GM12878 (cell line): ENCODE measurements at places on chromosomes 12 and 14. TPM values are rescaled to one million over a fixed set of nuclear protein-coding genes. Genes with fewer than 3 reads are reported as not detected.

GPR162 gene
- not detected in 2 replicates for total RNA-seq

TOGARAM1 gene
- total RNA-seq = 5.9 and 7.7 TPM in 2 replicates

TBX3 gene
- 0.11 and 0.28 TPM in 2 replicates for total RNA-seq

AQP5 gene
- not detected in 2 replicates for total RNA-seq

SLC5A8 gene
- total RNA-seq = not detected in 2 replicates

PDZRN4 gene
- not detected in 2 replicates for total RNA-seq

AQP6 gene
- not detected in 2 replicates for total RNA-seq

KRT75 gene
- total RNA-seq = not detected in 2 replicates

GRCh38 chr12:41076114-41076513, 112.0 kb upstream of the PDZRN4 start:
- H3K27me3 ChIP-seq = no peaks in the 10 kb centered on the region
- no peak overlapping the region for H3K27ac ChIP-seq
- no peak for DNase-seq
- no peaks in the 10 kb centered on the region for H3K4me1 ChIP-seq
- H3K36me3 ChIP-seq = no peaks in the 10 kb centered on the region
- no peak overlapping the region for H3K4me3 ChIP-seq

- DNase-seq = no peak
- no peak overlapping the region for H3K27ac ChIP-seq
- no peaks in the 10 kb centered on the region for H3K36me3 ChIP-seq
- no peaks in the 10 kb centered on the region for H3K4me1 ChIP-seq
- H3K4me3 ChIP-seq = no peak overlapping the region
These were observed 67.4 kb downstream of the ACTN1 start for GRCh38 chr14:68911594-68912227.

DNA sequence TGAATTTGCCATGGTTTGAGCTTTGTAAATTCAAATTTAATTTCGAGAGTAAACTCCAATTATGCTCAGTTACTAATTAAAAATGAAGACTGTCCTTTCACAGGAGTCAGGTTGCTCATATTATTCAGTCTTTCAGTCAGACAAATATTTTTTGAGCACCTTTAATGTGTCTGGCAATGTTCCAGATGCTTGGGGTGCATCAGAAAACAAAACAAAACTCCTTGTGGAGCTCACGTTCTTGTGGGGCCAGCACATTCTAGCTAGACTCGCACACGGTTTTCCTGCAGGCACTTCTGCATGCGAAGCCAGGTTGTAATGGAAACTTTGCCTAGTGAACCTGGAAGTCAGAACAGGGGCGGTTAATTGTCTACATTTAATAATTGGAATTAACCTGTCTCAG, 64.0 kb upstream of the ATF1 start:
- no peak overlapping the region for H3K27ac ChIP-seq
- H3K4me1 ChIP-seq = no peaks in the 10 kb centered on the region
- no peak overlapping the region for H3K4me3 ChIP-seq
- peaks cover 24% of the 10 kb centered on the region for H3K36me3 ChIP-seq
- H3K27me3 ChIP-seq = no peaks in the 10 kb centered on the region
- no peak for DNase-seq

DNA sequence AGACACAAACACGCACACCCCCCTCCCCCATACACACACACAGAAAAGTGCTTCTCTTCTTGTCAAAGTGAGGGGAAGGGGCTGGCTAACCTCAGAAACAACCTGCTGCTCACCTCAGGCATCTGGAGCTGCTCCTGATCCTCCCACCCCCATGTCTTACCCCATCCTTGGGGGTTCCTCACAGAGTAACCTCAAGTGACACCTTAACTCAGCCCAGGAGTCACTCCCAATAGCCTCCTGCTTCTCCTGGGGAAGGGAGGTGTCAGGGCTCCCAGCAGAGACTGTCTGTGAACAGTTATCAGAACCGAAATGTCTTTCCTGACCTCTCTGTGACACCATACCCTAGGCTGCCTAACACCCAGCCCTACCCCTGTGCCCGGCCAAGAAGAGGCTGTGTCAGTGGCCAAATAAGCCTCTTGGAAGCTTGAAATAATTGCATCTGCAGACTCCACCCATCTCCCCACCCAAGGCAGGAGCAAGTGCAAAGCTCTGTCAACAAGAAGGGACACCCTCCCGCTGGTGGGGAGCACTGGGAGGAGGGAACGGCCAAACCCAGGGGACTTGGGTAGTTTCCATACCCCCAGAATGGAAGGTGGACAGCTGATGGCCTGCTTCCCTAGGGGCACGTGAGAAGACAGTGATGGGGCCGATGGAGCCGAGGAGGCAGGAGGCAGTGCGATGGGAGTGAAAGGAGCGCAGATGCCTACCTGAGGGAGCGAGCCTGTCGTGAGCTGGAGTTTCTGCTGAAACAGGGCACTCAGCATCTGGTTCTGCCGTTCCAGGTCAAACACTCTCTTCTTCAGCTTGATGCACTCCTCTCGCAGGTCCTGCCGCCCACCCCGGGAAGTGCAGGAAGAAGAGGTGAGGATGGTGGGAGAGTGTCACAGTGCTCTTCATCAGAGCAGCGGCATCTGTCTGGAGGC, 26.8 kb downstream of the NCKAP5L start:
- no peak overlapping the region for H3K27ac ChIP-seq
- no peaks in the 10 kb centered on the region for H3K27me3 ChIP-seq
- no peaks in the 10 kb centered on the region for H3K4me1 ChIP-seq

DNA sequence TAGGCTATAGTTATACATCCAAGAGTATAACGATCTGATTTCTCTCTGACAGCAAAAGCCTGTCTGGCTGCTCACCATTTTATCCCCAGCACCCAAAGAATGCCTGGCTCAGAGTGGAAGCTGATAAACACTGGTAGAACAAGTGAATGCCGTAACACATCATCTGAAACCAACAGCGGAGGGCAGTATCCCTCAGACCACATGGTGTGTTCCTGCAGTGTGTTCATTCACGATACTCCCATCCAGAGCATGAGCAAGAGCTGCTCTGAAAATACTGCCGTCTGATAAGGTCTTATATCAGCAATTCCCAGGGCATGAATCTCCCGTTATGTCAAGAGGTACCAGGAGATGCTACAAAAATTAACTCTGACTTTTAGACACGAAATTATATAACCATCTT, 95.9 kb downstream of the TTC7B start:
- H3K4me1 ChIP-seq = no peaks in the 10 kb centered on the region
- H3K36me3 ChIP-seq = no peaks in the 10 kb centered on the region
- no peak overlapping the region for H3K4me3 ChIP-seq
- no peaks in the 10 kb centered on the region for H3K27me3 ChIP-seq

- H3K27me3 ChIP-seq = no peaks in the 10 kb centered on the region
- H3K4me1 ChIP-seq = peaks cover 10% of the 10 kb centered on the region
- no peaks in the 10 kb centered on the region; the same call in 1 of the 2 replicates for H3K36me3 ChIP-seq
- DNase-seq = no peak
These were observed 84.0 kb downstream of the DCAF5 start for GRCh38 chr14:69068744-69069421.

DNA sequence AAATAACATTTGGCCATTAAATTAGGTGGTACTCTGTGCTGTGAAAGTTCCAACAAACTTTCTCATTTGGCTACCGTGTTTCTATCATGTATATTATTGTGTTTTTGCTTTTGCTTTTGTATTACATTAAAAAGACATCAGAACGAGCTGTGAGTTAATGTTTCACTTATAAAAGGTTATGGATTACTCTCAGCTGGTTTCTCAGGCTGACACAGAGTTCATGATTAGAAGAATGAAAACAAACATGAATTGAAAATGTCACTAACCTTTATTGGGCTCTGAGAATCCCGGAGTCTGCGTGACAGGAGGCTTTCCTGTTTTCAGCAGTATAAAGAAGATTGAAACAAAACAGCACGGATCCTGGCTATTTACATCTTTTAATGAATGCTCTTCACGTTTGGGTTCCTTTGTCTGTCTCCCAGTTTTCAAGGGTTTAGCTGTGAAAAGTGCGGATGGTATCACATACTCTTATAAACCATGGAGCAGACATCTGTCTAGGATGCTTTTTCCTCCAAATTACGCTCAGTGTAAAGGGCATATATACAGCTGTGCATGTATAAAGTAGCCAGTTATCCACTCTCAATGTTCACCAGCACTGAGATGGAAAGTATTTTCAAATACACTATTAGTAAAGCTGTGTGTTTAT, 153.6 kb downstream of the PTCSC3 start:
- no peak for DNase-seq
- no peaks in the 10 kb centered on the region for H3K27me3 ChIP-seq
- no peaks in the 10 kb centered on the region for H3K36me3 ChIP-seq
- H3K4me3 ChIP-seq = no peak overlapping the region

DNA sequence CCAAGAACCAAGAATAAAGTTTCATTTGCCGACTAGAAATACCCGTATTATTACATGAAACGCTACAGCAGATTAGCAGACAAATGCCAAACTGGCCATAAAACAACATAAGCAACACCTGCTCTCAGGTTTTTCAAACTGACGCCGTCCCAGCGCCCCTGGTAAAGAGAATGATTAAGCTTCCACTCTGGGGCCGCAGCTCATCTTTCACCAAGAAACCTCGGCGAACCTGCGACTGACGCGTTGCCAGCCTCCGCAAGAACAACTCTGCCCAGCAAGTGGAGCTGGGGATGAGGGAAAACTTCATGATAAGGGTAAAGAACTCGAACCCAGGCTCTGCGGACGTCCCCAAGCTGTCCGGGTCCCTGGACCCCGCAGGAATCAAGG, 530 bp downstream of the ARL1 start:
- H3K27me3 ChIP-seq = no peaks in the 10 kb centered on the region
- H3K4me3 ChIP-seq = peak overlapping the region; percentile 93
- no peak for DNase-seq

- H3K27ac ChIP-seq = no peak overlapping the region
- H3K36me3 ChIP-seq = no peaks in the 10 kb centered on the region
- no peak for DNase-seq
These were observed 768.8 kb upstream of the TBX3 start for GRCh38 chr12:115452751-115453281.

DNA sequence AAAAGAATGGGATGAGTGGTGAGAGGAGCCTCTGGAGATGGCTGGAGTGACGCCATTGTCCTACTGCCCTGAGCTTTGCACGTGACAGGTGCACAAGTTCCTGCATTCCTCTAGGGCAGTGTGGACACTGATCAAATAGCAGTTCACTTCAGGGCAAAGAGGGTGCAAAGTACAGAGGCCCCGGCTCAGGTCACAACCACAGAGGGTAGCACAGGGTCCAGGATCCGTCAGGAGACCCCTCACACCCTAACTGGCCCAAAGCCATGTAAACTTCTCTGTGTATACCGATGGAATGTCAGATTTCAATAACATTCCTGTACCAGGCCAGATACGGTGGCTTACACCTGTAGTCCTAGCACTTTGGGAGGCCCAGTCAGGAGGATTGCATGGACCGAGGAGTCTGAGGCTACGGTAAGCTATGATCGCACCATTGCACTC, 10.4 kb upstream of the FBLN5 start:
- H3K36me3 ChIP-seq = no peaks in the 10 kb centered on the region; the same call in 1 of the 2 replicates
- H3K4me3 ChIP-seq = no peak overlapping the region
- no peaks in the 10 kb centered on the region for H3K27me3 ChIP-seq
- H3K4me1 ChIP-seq = no peaks in the 10 kb centered on the region
- H3K27ac ChIP-seq = no peak overlapping the region

DNA sequence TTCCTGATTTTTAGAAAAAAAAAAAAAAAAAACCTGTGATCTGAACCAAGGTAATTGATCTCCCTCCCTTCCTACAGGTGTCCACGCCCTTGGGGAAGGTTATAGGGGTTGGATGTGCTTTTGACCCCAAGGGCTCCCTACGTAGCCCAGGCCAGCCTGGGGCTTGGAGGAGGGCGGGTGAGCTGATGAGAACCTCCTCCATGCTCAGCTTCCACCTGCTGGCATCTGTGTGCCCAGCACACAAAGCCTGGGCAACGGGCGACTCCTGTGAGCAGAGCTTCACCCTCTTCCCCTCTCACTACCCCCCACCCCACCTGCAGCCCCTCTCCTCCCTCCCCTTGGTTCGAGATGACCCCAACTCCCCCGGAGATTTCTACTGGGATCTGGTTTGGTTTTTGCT, 25.3 kb upstream of the INF2 start:
- H3K4me1 ChIP-seq = peaks cover 34% of the 10 kb centered on the region
- DNase-seq = no peak
- no peaks in the 10 kb centered on the region for H3K36me3 ChIP-seq
- H3K27ac ChIP-seq = no peak overlapping the region

- H3K27ac ChIP-seq = no peak overlapping the region
- H3K4me3 ChIP-seq = no peak overlapping the region
- H3K36me3 ChIP-seq = no peaks in the 10 kb centered on the region
- no peak for DNase-seq
- no peaks in the 10 kb centered on the region for H3K27me3 ChIP-seq
- H3K4me1 ChIP-seq = peaks cover 62% of the 10 kb centered on the region
These were observed 74.4 kb downstream of the VCPKMT start for GRCh38 chr14:50041980-50042379.
